ENCODE measurements at places on chromosomes 4 and X.

- no peak for DNase-seq
These were observed 615.1 kb downstream of the CENPC start for GRCh38 chr4:66930206-66930605.

DNA sequence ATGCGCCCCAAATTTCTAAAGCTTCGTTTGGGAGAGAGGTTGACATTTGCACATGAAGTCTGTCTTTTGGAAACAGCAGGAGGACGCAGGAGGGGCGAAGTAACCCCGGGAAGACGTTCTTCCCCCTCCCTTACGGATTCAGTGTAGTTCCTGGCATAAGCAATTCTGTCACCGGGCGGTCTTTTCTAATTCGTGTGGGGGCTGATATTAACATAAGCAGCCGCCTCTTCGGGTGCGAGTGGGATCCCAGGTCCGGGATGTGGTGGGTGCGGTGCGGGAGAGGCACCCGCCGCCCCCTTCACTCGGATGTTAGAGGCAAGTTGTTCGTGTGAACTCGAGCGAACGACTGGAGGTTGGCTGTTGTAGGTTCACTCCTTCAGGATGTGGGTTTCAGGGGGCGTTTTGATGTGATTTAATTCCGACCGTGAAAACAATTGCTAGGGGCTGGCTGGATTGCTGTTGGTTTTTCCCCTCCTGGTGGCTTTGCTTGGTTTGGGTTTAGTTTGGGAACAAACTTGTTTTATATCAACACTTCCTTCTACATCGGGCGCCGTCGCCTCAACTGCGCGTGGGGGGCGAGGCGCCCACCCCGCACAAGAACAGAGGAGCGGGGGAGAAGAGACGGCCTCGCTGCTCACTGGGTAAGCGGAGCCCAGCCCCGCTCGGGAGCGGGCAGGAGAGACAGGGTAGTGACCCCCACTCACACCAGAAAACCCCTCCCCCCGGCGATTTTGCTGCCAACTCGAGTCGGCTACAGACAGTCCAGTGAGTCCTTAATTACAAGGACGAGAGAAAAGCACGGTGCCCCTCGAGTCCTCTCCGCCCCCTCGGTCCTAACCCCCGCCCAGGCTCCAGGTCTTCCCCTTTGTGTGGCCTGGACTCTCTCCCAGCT, 2.9 kb upstream of the LEF1 start:
- peak; percentile 16 for DNase-seq

GRCh38 chrX:118347131-118347530, 1.2 kb downstream of the WDR44 start:
- DNase-seq: no peak

GRCh38 chr4:2337896-2338295, 76.0 kb upstream of the MXD4 start:
- no peak for DNase-seq

DNA sequence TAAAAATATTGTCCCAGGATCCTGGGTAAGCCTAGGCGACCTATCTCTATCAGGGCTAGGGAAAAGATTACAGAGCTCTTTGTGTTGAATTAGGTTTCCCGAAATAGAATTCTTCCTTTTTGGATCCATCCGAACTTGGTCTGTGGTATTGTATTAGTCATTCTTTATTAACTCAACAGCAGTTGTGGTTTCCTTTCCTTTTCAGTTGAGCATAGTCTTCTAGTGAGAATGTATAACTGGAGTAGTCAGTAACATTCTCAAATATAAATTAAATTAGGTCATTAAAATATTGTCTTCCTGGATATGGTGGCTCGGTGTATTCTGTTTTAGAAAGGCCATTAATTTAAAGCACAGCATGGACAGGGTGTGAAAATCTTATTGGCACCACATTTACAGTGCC, 520.4 kb downstream of the NLGN4X start:
- no peak for DNase-seq

DNA sequence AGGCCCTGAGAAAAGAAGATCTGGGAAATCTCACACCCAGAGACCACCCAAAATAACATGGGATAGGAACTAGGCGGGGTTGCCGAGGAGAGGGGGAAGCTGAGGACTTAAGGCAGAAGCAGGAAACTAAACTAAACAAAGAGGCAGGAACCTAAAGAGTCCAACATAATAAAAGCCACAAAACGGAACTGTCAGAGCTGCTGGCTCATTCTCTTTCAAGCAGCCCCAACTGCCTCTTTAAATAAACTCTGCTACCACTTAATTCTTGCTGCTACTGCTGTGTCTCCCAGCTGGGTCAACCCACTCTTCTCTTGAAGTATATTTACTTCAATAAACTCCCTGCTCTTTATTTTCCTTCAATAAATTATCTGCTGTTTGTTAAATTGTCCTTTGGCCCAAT, 44.5 kb downstream of the MAGEB16 start:
- DNase-seq: no peak

DNA sequence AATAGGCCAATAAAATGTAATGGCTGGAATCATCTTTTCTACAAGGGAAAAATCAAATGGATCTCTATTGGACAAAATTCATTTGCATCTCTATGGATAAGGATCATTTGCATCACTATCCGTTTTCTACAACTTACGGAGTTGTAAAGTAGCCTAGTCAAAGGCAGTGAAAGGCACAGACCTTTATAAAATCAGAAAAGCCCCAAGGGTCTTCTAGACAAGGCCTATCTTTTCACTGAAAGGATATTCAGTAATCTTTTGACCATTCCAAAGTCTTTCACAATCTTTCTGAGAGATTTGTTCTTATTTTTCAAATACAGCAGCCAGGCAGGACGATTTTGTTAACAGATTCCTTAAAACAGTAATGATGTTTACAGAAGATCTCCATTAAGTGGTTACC, 119.5 kb upstream of the JADE1 start:
- no peak for DNase-seq

DNA sequence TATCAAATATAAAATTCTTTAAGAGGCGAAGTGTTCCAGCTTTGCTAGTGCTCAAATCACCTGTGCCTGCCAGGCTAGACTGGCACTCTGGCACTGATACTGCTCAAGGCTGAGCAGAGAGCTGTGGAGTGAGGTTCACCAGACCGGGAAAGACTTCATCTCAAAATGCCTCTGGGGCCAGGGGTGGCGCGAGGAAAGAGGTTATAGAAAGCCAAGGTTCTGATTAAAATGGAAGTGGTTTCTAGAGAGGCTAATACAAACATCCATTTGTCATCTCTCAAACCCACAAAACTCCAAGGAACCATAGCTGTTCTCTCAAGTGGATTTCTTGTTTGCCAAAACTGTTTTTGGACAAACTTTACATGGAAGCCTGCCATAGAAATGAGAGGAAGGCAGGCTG, 41.5 kb downstream of the F11 start:
- DNase-seq: no peak

DNA sequence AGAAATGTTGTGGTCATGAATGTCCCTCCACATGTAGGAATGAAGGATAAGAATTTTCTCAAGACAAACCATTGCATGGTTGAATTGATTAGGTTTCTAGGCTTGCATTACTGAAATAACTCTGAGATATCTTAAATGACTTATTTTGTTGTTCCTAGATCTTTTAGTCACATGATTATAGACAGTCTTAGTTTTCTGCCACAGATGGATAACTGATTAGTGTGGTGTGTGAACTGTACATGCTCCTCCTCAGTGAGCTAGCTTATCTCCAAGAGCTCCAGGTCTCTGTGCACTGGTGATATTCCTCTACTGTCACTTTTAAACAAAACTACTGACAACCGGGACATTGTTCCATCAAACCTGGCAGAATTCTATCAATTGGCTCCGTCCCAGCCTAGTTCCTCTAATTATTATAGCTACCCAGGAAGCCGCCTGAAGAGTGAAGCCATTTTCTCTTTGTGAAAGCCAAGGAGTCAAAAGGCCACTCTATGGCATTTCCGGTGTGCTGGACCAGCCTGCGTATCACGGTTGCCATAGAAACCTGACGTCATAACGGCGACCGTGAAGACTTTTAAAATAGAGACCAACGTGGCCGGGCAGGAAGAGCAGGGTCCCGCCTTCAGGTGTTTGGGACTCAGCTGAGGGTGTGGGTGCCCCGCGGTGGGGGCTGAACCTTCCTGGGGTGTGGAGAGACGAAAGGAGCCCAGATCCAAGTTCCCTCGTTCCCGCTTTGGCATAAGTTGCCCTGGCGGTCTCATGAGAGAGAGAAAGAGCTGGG, 28.1 kb downstream of the BEX3 start:
- peak; percentile 75 for DNase-seq

- DNase-seq: no peak
These were observed 251.8 kb downstream of the TENM3 start for GRCh38 chr4:182495031-182495430.

DNA sequence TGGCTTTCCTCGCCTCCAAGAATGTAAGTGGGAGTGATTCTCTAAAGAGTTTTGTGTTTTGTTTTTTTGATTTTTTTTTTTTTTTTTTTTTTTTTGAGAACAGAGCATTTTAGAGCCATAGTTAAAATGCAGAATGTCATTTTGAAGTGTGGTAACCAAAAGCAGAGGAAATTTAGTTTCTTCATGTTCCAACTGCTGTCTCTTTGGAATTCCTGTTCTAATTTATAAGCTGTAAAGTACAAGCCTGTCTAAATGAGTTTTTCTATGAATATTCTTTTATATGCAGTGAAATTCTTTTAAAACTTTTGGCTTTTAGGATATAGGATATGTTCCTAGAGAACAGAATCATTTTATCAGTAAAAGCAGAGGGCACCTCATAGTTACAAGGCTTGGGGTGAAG, 74.2 kb downstream of the KIT start:
- no peak for DNase-seq

GRCh38 chrX:120560405-120560841, 339 bp downstream of the CUL4B start:
- DNase-seq: peak; percentile 39

DNA sequence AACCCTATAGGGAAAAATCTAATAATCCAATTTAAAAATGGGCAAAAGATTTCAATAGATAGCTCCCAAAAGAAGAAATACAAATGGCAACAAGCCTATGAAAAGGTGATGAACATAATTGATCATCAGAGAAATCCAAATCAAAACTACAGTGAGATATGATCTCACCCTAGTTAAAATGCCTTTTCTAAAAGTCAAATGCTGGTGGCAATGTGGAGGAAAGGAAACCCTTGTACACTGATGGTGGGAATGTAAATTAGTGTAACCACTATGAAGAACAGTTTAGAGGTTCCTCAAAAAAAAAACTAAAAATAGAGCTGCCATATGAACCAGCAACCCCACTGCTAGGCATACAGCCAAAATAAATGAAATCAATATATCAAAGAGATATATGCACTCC, 44.5 kb downstream of the STPG2 start:
- DNase-seq: no peak

DNA sequence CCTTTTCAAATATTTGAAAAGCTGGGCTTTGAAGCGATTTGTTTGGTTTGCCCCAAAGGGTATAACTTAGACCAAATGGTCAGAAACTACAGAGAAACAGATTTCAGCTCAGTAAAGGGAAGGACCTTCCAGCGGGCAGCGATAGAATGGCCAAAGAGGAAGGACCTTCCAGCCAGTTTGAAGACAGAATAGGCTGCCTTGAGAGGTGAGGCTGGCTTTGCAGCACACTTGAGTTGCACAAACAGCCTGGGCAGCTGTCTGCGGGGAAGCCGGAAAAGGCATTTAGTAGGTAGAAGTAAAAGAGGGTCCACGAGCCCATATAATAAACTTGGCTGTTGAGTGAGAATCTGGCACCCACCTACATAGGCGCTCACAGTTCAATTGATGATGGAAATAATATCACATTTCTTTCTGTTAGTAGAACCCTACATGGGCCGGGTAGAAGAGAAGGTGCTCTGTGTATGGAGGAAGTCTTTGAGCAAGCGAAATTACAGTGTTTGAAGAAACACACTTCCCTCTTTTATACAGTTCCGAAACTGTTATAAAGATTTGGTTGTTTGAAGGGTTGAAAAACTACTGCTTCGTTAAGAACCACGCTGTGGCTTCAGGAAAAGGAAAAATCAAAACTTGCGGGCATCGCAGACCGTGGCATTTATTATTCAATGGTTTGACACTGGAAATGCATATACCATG, 75.0 kb upstream of the SORBS2 start:
- no peak for DNase-seq

- DNase-seq: no peak
These were observed 153.7 kb downstream of the FBXW7 start for GRCh38 chr4:152382057-152382785.

DNA sequence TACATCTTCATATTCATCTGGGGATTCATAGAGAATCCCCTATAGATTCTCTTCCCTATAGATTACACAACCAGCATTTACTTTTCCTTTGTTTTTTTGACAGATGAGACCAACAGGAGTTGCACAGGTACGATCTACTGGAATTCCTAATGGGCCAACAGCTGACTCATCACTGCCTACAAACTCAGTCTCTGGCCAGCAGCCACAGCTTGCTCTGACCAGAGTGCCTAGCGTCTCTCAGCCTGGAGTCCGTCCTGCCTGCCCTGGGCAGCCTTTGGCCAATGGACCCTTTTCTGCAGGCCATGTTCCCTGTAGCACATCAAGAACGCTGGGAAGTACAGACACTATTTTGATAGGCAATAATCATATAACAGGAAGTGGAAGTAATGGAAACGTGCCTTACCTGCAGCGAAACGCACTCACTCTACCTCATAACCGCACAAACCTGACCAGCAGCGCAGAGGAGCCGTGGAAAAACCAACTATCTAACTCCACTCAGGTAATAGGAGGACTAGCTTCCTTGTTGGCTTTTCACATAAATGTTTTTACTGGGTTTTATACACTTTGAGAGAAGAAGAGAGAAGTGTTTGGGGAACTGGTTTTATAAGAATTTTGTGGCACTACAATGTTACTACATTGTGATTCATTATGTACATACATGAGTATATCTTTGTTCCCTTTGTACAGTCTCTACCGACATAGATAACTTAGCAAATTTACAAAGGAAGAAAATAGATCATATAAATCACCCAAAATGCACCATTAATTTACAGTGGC, 137.2 kb downstream of the DIPK2B start:
- peak; percentile 60 for DNase-seq

GRCh38 chr4:8874896-8875680, 3.4 kb upstream of the HMX1 start:
- no peak for DNase-seq

DNA sequence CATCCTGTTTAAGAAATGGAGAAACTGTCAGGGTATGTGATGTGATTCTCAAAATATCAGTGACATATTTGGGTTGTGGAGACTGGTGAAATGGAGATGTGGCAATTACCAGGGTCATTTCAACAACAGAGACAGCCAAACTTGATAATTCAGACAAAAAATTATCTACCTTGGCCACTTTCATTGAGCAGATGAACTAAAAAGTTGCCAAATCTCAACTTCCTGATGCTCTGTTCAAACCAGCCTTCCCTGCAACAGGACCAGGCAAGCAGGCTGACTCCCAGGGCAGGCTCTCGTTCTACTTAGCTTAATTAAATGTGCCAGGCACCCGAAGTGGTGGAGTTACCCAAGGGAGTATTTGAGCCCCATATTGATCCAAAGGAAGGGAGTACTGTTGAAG, 199.6 kb downstream of the AFF2 start:
- DNase-seq: no peak

GRCh38 chr4:40275065-40275730, 59.9 kb upstream of the CHRNA9 start:
- no peak for DNase-seq

DNA sequence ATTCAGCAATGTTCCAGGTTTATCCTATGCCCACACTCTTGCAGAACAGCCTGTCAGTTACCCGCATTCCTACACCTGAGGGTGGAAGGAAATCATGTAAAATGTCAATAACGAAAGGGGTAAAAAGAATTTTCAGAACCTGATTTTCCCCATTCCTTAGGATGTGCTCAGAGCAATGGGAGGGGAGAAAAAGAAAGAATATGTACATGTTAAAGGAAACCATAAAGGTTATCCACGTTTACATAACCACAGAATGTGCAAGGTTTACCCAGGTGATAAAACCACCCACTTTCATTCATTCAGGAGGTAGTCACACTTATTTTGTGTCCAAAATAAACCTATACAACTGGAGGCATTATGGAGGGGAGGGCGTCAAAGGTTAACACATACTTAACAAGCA, 335.5 kb downstream of the ZNF674 start:
- no peak for DNase-seq

All from adrenal gland (tissue), 19 donors.